Nucleus accumbens (tissue), 56 donors: ENCODE measurements at places on chromosomes 4 and X.

DNA sequence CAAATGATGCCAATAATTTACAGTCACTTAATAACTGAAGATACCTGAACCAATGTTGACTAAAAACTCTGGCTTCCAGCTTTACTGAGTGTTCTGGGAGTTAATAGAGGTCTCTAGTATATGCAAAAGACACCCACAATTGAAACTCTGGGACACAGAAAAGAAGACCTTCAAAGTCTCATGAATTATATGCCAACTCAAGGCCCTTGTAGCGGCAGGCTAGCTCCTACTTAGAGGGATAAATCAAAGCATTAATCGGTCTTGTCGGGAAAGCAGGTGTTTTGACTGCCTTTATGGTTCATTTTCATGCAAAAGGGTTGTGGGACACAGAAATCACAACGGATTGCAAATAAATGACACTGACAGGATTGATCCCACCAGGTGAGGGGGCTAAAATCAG, 55.9 kb downstream of the PCDH18 start:
- no peak for DNase-seq

GRCh38 chr4:140098455-140099160, 55.4 kb downstream of the MAML3 start:
- DNase-seq = no peak

DNA sequence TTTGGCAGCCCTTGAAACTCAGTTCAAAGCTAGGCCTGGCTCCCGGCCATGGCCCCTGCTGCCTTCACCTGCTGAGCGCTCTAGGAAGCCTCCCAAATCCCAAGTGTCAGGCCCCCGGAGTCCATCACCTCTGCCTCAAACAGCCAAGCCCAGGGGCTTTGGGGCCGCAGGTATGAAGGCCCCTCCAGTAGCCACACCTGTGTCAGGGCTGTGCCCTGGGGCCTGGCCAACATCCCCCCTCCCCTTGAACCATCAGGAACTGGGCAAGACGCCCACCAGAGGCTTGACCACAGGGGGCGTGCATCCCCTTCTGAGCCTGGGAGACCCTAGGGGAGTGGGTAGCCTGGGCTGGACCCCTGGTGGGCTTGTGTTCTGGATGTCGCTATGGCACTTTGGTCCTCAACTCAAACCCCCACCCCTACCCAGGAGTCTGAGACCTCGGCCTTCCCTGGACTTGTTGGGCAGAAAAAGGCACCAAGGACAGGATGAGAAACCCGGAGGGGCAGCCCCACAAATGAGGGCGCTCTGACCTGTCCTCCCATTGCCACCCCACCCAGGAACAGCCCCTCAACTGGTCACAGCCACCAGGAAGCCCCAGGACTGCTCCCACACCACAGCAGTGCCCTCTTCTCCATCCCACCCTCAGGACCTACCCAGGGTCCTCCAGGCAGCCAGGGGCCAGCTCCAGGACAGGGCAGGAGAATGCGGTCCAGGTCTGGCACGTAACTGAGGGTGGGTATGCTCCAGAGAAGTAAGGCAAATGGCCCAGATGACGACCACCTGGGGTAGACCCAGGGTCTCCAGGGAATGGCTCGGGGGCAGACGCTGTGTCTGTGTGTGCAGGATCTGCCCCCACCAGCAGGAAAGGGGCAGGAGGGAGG, 4.2 kb upstream of the SLBP start:
- DNase-seq = no peak

DNA sequence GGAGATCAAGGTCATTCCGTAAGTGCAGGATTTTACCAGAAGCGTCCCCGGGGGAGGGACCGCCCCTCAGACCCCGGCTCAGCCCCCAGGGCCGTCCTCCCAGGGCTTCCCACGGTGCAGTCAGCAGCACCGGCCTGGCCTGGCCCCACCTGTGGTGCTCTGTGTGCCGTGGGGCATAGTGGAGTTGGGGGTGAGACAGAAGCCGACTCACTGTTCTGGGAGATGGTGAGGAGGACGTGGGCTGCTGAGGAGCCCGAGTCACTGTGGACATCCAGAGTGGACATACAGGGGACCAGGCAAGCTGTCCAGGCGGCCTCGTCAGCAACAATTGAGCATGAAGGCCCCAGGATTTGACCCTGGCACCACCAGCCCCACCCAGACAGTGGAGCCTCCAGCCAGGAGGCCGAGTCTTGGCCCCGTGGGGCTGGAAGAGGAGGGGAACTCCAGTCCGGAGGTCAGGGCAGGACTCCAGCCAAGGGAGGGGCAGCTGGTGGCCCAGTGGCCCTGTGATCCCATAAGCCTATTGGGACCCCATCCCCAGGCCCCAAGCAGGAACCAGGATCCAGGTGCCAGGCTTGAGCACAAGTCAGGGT, 19.1 kb downstream of the ATP5ME start:
- peak; percentile 56 for DNase-seq

DNA sequence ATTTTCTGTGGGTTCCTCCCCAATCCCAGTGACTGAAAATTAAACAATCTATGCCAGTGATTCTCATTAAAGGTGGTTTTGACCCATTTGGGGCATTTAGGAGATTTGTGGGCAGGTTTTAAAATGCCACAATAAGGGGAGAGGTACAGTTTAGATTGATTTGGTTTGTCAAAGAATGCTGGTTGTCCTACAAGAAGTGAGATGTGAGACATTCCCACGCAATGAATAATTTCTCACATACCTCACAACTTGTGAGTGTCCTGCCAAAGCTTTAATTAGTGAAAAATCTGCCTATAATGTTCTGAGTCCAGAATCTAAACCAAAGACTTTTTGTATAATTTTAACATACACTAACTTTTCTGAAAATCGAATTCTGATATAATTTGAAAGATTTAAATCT, 199.4 kb downstream of the MAPK10 start:
- DNase-seq = no peak

- no peak for DNase-seq
These were observed 2.4 kb upstream of the NSUN7 start for GRCh38 chr4:40747207-40747835.

DNA sequence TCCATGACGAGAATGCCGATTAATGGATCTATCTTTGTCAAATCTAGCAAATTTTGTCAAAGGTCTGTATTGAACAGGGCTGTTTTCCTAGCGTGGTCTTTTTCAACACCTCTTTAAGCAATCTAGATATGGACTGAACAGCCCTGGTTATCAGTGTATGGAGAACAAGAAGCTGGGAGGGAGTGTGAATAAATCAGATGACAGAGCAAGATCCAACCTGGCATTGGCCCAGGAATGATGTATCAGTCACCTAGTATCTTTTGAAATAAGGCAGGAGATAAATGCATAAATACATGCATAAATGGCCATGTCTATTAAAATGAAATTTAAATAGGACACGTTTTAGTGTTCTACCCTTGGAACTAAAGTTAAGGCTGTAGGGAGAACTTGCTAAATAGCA, 15.7 kb upstream of the AP1S2 start:
- DNase-seq = no peak

DNA sequence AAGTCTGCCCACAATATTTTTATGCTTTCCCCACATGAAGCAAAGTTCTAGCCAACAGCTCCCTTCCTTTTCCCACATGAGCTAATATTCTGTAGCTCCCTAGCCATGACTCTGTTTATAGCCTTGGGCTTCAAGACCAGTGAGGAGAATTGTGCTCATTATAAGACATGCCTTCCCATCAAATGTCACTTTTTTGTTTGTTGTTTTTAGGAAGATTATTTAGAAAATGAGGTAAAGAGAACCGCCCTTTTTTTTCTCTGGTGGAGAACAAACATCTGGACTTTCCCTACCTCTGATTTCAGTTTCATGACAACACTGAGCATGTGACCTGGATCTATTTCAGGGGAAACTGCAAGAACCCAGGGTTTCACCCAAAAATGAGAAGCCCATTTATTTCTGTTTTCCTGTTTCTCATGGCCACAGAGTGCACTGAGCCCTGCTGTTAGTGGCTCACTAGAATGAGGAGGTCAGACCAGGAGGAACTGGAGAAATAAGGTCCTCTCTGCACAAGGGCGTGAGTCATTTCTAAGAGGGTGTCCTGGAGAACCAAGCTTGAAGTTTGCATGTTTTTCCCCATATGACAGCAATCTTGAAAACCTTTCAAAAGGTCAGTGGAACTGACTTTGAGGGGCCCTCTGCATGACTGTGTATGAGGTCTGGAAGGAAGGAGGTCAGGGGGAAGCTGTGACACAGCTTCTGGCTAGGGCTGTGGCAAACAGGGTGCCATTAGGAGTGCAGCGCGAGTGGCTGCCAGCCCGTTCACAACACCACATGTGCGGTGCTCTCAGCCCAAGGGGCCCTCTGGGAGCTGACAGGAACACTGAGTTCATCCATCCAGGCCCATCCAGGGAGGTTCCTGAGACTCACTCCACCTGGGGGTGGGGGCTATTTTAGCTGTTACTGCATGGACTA, 55.2 kb downstream of the CHST7 start:
- DNase-seq = no peak

GRCh38 chrX:104659005-104659744, 93.2 kb downstream of the IL1RAPL2 start:
- DNase-seq = no peak

DNA sequence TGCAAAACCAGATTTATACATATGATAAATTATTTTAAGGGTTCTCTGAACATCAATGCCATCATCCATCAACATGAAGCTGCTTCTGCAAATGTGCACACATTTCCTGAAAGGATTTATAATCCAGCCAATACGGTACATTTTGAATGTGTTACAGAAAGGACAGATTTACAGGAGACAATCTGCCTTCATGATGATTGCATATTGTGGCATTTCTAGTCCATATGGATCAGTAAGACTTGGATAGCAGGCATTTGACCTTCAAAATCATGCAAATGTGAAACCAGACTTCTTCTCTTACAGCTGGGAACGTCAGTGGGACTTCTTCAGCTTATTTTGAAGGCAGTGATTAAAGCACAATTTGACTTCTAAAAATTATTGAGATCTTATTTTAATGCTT, 217.3 kb upstream of the GK2 start:
- DNase-seq = no peak

- no peak for DNase-seq
These were observed 9.1 kb downstream of the OCRL start for GRCh38 chrX:129549124-129549523.

DNA sequence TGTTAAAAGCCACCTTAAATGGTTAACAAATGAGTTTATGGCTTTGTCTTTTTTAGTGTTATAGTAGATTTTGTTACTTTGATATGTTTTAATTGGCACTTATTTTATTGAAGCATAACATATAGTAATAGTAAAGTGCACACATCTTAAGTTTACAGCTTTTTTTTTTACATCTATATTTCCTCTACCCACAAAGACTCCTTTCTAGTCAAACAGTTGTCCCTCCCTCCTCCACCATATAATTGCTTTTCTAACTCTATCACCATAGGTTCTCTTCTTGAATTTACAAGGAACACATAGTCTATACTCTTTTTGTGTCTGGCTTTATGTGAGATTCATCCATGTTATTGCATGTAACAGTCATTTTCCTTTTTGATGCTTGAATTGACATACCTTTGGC, 71.5 kb downstream of the PDK3 start:
- DNase-seq = no peak

DNA sequence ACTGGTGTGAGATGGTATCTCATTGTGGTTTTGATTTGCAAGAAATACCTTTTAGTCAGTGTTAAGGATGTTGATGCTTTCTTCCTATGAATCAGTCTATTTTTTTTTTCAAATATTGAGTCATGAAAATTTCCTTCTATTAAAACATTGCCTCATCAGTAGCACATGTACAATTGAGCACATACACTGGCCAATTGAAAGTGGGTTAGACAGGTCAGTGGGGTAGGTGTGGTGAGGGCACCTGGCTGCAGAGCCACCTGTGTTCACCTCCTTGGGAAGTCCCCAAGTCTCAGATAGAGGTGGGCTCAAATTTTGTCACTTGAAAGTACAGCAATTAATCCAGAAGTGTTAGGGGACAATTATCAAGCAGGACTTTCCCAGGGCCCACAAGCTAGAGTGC, 243.7 kb downstream of the SPRY1 start:
- no peak for DNase-seq

DNA sequence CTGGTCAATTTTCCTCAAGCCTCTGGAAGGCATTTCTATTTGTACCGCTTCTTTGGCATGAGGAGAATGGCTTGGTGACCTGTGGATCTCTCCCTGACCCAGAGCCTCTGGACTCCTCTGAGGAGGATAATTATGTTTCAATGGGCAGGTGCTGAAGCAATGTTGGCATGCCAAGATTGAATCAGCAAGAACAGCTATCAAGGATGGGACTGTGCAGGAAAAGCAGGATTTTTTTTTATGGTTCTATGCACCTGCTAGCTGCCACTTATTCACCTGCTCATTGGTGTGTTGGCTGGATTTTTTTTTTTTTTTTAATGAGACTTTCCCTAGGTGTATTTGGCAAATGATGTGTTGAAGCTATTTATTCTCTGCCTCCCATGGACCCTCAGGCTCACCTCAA, 821.2 kb downstream of the RPA4 start:
- DNase-seq = no peak

DNA sequence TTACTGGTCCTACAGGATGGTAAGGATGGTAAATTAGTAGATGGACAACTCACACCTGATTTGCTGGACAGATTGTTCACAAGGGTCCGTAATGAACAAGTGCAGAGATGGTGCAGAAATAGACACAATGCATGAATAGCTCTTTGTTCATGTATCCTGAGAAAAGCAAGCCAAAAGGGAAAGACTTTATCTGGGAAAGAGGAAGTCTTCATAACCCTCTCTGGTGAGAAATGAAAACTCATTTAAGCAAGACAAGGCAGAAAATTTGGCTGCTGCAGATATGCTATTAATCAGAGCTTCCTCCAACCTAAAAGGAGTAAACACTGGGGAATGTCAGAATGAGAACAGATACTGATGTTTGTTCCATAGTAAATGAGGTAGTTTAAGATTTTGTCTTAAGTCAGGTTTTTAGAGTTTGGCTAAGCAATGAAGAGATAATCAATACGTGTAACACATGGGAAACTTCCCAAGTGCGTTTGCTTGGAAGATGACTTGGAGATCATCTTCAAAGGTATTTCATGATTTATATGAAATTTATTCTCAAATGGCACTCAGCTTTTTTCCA, 152.4 kb upstream of the BMPR1B start:
- DNase-seq = no peak

- DNase-seq = no peak
These were observed 9.2 kb downstream of the NDUFA1 start for GRCh38 chrX:119880552-119881437.

- DNase-seq = no peak
These were observed 422.6 kb upstream of the GALNTL6 start for GRCh38 chr4:171390626-171391025.

DNA sequence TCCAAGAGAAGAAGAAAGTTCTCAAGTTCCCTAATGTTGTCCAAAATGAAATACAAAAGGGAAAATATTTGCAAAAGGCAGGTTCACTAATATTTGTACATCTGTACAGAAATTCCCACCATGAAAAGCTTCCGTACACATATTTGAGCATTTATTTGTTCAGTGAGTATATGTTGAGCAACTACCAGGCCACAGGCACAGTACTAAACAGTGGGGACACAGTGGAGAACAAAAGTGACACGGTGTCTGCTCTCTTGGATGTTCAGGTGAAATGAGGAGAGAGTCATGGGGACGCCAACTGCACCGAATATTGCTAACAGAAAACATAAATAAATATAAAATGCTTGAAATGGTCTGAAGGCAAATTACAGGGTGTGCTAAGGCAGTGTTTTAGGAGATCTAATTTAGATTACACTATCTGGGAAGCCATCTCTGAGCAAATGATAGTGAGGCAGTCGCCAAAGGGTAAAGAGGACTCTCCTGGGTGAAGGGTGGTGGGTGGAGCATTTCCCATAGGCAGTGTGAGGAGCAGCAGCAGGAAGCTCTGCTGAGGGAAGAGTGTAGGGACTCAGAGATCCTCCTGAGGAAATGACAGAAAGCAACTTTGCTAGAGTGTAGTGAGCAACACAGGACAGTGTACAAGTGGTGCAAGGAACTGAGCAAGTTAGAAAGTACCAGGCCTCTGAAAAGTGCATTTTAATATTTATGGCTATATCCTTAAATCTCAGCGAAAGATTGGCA, 375.2 kb downstream of the GALNTL6 start:
- no peak for DNase-seq
